ENCODE measurements at places on chromosomes 5 and 9.

DNA sequence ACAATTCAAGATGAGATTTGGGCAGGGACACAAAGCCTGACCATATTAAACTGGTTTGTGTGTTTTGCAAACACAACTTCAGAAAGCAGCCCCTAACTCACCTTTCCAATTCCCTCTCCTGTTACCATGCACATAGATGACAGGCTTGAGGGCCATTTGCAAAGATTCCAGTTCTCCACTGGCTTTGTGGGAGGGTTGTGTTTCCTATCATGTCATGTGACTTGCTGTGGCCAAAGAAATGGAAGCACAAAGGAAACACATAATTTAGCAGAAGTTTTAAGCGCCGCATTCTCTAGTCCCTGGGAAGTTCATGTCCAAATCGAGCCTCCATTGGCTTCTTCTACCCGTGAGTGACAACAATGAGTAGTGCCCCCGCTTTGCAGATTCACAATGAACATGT is 57.9 kb upstream of the CDH6 start:
- no peak for DNase-seq

DNA sequence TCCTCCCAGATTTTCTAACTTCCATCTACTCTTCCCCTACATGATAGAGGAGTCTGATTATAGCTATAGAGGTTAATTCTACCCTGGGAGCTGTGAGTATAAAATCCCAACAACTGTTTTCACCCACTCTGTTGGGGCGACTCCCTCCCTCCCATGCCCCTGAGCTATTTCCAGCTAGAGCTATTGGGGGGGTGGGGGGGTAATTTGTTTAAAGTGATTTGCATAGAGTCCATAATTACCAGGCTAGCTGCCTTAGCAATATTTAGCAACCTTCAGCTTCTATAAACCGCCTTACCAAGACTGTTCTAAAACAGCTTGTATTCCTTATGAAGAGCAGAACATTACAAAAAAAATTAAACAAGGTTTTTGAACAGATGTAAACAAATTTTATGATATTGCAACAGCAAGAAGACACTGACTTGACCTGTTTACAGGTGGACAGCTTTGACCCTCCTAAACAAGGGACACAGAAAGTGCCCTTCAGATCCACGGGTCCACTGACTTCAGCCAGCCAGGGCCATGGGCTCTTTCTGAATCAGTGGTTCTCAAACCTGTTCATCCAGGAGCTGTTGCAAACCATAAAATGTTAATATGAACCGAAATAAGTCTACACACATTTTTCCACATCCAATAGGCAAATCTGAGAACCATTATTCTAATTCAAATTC is 98.2 kb downstream of the OTULIN start:
- no peak for DNase-seq

- no peak for DNase-seq
These were observed 4.6 kb upstream of the UGCG start for GRCh38 chr9:111891910-111892499.

DNA sequence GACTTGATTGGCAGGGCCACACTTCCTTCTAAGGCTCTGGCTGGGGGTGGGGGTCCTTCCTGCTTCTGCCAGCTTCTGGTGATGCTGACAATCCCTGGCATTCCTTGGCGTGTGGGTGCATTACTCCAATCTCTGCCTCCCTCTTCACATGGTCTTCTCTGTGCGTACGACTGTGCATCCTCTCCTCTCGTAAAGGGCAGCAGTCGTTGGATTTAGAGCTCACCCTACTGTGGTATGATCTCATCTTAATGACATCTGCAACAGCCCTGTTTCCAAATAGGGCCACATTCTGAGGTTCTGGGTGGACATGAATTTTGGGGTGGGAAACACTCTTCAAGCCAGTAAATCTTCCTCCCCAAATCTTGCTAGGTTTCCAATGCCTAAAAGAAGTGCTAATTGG is 36.8 kb downstream of the ROPN1L start:
- DNase-seq = no peak

GRCh38 chr9:86713470-86713869 is 233.8 kb downstream of the GAS1 start:
- DNase-seq = no peak

DNA sequence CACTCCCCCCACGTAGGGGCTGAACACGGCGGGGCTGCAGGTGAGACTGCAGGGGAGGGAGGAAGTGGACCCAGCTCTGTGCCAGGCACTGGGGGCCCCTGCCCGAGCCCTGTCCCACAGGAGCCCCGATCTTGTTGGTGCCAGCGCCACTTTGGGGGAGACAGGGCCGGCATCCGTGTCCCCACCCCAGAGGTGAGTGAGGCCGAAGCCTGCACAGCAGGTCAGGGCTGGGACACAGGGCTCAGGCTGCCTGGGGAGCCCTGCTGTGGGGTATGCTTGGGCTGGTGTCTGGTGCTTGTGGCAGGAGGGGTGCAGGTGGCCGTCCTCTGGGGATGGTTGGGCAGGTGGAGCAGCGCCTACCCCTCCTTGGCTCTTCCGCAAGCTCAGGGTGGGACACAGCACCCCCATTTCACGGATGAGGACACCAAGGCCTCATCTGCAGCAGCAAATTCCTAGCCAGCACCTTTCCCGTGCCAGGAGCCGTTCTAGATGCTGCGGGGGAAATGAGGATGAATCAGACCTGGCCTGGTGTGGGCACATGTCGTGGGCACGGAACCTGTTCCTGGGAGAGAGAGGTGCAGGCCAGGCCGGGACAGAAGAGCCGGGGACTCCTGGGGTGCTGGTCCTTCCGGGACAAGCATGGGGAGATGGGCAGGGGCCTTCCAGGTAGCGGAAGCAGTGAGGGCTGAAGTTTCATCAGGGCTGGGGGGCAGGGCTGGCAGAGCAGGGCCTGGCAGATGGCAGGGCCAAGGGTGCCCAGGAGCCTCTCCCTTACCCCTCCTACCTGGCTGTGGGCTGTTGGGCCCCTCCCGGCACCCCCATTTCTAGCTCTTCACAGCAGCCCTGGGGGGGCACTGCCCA is 35.2 kb downstream of the KCNT1 start:
- no peak for DNase-seq

DNA sequence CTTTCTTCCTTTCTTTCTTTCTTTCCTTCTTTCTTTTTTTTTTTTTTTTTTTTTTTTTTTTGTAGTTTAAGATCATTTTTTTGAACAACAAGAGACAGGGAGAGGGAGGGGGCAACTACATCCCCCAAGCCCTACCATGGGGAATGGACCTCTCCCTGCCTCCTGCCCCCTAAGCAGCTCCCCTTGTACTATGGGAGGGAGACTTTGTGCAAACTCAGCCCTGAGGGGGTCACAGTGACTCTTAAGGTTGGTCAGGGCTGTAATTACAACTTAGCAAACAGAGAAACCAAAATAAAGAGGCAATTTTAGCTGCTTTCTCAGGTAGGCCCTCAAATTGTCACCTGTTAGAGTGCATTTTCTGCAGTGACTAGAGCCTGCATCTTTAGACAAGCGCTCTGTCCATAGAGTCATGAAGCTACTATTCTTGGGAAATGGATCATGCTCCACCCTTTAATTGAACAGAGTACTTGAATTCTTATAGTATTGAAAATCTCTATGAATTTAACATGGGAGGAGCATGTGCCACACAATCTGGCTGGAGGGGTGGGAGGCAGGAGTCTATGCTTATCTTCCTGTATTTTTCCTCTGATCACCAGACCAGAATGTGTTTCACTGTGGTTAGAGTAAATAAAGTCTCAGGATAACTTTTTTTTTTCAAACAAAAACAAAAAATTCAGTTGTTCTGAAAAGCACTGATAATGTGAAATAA is 24.3 kb upstream of the PIK3R1 start:
- DNase-seq = no peak

- no peak for DNase-seq
These were observed 36.2 kb upstream of the CKS2 start for GRCh38 chr9:89274838-89275237.

GRCh38 chr5:29389993-29390392 is 1803.5 kb upstream of the CDH6 start:
- no peak for DNase-seq

DNA sequence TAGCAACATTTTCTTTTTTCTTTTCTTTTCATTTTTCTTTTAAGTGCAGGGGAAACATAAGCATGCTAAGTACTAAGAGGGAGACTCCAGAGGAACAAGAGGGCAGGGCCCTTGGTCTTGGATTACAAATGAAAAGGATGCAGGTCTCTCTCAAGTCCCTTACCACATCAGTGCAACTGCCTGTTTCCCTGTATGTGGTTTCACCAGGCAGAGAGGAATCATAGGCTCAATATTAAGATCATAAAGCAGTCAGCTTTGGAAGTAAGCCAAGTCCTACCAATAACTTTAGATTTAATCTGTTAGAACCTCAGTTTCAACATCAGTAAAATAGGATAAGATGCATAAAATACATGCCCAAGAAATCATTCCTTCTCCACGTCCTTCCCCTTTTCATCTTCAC is 422.7 kb upstream of the PAPPA start:
- no peak for DNase-seq

DNA sequence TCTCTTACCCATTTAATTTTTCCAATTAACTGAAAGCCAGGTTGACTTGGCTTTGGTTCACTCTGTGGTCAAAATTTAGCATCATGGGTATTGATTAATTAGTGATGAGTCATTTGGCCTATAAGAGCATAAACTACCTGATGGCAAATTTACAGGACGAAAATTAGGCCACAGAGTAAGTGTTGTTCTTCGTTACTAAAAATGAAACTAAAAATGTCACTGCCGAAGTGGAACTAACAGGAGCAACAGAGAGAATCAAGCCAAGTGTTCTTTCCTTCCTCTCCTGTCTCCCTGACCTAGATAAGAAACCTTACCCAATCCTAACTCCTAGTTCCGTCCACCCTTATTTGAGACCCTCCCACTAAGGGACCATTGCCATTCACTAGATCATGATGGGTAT is 176.9 kb downstream of the RAB3C start:
- DNase-seq = no peak

DNA sequence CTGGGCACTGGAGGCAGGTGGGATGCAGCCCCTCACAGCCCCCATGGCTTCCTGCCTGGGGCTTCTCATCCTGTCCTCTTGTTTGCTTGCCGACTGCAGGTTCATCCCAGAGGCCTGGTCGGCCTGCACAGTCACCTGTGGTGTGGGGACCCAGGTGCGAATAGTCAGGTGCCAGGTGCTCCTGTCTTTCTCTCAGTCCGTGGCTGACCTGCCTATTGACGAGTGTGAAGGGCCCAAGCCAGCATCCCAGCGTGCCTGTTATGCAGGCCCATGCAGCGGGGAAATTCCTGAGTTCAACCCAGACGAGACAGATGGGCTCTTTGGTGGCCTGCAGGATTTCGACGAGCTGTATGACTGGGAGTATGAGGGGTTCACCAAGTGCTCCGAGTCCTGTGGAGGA is 232.7 kb downstream of the ADAMTSL1 start:
- DNase-seq = no peak

- DNase-seq = no peak
These were observed 1.2 kb downstream of the N4BP3 start for GRCh38 chr5:178114325-178115135.

DNA sequence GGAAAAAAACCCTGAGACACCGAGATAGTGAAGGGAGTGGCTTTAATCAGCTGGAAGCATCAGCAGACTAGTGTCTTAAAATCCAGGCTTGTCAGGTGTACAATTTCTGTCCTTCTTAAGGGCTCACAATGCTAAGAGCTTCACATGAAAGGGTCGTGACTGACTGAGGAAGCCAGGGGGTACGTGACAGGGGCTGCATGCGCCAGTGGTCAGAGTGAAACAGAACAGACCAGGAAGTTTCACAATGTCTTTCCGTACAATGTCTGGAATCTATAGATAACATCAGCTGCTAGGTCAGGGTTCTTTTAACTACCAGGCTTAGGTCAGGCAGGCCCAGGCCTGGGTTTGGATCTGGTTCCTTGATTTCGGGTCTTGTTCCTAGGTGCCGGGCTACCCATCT is 253.0 kb downstream of the CDH10 start:
- DNase-seq = no peak

DNA sequence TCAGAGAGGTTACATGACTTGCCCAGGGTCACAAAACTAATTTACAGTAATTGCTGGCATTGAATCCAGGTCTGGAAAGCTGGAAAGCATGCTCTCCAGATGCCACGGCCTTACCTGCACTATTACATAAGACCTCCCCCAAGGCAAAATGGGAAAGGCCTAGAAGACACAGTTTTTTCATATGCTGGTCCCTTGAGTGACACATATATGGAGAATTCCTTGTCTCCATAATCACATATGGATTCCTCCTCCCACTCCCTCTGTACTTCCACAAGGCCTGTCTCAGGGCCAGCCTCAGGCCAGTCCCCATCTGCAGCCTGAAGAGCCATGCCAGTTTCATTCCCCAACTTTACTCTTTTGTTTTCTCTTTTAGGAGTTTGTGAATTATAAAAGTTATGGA is 28.6 kb upstream of the MEIKIN start:
- DNase-seq = no peak

All from HEK293T (cell line).